M059J (cell line): ENCODE measurements at places on chromosomes 7 and 10. TPM values are rescaled to one million over a fixed set of nuclear protein-coding genes. Genes with fewer than 3 reads are reported as not detected.
A peak's percentile ranks its signal among the peaks of the same experiment; 100 is the strongest.

- DNase-seq = no peak
Observed at GRCh38 chr7:158023681-158024350, 563.8 kb downstream of the PTPRN2 start.

DNA sequence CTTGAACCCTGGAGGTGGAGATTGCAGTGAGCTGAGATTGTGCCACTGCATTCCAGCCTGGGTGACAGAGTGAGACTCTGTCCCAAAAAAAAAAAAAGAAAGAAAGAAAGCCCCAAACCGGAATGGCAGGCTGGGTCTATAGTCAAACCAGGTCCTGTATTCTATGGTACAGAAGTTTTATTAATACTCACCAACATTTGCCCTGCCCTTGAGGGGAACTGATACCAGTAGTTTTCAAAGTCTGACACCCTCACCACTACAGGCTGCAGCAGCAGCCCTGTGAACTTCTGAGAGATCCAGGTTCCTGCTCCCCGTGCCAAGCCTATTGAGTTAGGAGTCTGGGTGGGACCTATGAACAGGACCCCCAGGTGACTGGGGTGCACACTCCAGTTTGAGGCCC is 80.6 kb downstream of the RGS10 start:
- DNase-seq = no peak

GRCh38 chr7:42886129-42886528 is 25.7 kb downstream of the C7orf25 start:
- peak; percentile 26 for DNase-seq

- DNase-seq = peak; percentile 22
Observed at GRCh38 chr7:127751490-127752448, 99.8 kb downstream of the SND1 start.

DNA sequence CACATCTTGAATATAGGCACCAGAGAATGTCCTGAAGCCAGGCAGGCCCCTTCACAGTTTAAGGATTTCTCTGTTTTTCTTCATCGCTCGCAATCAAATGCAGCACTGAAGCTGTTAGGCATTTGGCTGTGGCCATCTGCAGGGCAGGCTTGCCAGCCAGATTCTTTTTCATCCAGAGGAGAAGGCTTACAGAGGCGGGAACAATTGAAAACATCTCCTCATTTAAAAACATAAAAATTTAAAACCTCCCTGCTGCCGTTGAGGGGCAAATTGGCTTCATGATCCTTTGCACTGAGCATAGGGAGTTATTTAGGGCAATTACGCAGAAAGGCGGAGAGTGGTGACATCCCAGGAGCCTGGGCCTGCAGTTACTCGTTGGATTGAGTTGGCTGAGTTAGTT is 500.0 kb downstream of the TYW1 start:
- DNase-seq = no peak

DNA sequence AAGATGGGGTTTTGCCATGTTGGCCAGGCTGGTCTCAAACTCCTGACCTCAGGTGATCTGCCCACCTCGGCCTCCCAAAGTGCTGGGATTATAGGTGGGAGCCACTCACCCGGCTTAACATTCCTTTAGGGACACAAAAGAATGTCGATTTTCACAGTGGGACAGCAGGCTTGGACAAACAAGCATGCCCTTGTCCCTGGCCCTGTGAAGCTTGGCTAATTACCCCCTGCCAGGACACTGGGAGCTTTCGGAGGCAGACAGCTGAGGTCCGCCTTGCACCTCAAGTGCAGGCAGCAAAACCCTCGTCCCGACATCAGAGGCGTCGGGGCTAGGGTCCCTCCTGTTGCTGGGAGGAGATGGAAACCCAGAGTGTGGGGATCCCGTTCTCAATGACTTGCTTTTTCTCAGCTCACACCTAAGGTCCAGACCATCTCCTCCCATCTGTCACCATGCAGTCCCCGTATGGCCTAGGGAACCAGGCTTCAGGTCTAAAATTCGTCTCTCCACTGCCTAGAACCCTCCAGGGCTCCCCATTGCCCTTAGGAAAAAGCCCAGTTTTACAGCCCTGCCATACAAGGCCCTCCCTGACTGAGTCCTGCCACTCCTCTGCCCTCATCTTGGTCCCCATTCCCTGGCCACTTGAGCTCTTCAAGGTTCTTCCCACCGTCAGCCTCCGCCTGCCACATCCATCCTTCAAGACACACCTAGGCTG is 6.3 kb upstream of the CLIP2 start:
- no peak for DNase-seq

DNA sequence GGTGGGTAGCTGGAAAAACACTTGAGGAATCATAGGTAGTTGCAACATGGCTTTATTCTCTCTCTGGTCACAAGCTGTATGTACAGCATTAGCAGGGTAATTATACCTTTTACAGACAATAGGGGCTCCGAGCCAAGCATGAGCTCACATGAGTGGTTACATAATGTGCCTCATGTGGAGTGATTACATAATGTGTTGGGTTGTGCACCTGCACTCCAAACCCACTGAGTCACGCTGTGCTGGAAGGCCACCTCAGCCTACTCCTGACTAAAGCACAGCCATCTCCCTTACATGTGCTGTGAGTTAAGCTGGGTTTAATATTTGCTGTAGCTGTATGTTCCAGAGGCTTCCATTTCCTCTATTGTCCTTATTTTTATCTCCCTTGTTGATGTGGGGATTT is 348.7 kb upstream of the SEMA3C start:
- DNase-seq = peak; percentile 78

DNA sequence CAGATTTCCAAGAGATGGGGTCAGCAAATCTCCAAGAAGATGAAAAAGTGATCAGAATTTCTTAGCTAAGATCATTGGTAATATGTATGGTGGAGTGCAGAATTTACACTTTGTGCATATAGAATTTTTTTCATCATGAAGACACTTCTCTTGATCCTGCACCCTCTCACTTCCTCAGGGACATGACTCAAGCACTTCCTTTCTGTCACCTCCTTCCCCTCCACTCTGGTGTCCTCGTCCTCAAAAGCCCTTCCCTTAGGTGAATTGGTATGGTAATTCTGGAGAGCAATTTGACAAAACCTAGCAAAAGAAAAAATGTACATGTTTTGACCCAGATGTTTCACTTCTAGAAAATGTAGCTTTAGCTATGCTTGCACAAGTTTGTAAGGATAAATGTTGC is 18.1 kb downstream of the CALN1 start:
- DNase-seq = no peak

The SOSTDC1 gene
- not detected in 2 replicates for total RNA-seq

The ARF5 gene
- total RNA-seq = 250 and 256 TPM in 2 replicates

The GTF2IRD1 gene
- 7.3 and 16.9 TPM in 2 replicates for total RNA-seq

The HSPB1 gene
- total RNA-seq = 204 and 265 TPM in 2 replicates
